ENCODE measurements at places on chromosomes 2 and 18.
A peak's percentile ranks its signal among the peaks of the same experiment; 100 is the strongest.

GRCh38 chr2:439077-439476 is 151.2 kb upstream of the ALKAL2 start:
- DNase-seq, result no peak

DNA sequence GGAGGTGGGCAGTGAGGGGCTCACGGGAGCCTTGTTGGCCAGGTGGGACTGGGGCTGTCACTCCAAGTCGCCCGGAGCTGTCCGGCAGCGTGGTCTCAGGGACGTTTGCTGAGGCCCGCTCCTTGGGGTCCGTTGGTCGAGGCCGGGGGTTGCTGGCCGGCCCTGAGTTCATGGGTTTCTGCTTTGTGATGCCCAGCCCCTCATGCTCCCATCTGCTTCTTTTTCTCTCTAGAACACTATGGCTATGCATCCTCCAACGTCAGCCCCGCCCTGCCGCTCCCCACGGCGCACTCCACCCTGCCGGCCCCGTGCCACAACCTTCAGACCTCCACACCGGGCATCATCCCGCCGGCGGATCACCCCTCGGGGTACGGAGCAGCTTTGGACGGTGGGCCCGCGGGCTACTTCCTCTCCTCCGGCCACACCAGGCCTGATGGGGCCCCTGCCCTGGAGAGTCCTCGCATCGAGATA is 14.5 kb downstream of the NFATC1 start:
- no peak for DNase-seq

GRCh38 chr18:29434650-29435049 is 1257.7 kb upstream of the CDH2 start:
- DNase-seq, result no peak

DNA sequence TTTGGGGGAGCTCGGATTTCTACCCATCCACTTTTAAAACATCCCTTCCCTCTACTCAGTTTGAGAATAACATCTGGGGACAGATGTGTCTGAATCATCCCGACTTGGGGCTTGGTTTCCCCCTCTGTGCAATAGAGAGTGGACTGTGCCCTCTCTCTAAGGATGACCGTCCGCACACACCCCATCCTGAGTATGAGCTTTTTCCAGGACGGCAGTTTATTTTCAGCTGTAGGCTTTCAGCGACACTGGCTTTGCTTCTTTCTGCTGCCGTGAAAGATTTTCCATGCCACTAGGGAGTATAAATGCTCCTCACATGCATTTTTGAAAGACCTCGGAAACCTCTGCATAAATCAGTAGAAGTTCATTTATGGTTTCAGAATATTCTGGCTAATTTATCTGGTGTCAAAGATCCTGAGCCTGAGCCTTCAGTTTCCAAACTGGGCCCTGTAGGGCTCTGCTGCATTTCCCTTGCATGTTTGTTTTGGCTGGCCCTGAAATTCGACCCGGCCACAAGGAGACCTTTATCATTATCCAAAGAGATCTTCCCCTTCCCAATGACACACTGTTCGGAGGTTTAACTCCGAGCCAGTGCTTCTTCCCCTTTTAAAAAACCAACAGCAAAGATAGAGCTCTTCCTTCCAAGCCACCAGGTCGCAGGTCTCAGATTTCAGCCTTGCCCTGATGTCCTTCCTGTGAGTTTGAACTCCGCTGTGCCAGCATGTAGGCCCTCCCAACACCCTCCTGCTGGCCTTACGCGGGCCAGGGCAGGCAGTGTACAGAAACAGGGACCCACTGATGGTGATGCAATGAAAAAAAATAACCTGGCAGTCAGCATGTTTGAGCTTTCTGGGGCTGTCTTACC is 53.3 kb downstream of the FECH start:
- DNase-seq, result no peak

DNA sequence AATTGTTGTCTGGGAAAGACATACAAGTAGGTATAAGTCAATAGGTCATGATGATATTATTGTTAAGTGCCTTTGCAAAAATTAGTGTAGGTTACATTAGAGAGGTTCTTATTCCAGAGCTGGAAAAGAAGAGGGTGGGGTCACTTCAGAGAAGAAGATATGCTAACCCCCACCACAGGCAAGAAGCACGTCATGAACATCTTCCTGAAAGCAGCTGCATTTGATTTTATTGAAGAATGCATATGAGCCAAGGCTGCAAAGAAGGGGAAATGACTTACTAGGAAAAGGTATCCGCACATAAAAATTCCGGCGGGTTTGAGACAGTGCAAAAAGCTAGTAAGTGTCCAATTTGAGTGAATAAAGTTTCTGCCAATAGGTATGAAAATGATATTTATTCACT is 195.3 kb upstream of the CDH2 start:
- DNase-seq, result no peak

- no peak for DNase-seq
Observed at GRCh38 chr18:5393779-5394178, 98.3 kb upstream of the ZBTB14 start.

DNA sequence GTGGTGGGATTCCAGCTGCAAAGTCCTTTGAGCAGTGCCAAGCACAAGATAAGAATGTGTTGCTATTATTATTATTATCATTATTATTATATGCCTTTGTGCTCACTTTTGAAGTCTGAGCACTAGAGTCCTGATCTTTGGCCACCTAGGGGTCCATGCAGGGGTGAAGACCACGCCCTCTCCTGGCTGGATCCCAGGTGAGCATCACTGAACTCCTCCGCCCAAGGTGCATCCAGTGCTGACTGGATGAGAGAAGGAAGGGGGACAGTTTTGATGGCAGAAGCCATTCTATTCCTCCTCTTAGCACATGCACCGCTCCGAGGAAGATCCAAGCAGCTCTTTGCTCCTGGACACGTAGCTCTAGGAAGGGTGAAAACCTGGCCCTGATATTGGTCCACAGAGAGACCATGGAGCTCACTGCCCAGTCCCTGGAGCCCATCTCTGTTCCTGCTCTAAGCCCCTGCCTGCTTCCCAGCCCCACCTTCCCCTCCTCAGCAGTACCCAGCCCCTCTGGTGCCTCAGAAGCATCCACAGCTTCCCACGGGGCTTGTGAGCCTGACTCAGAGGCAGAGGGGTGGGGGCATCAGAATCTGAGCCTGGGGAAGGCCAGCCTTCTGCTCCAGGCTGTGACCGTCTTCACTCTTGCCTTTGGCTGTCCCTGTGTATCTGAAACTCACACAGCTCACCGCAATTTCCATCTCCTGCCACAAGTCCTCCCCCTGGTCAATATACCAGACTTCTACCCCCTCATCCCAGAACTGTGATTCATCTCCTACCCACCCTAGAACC is 45.4 kb downstream of the MCFD2 start:
- no peak for DNase-seq

- no peak for DNase-seq
Observed at GRCh38 chr2:76870011-76870410, 652.2 kb downstream of the LRRTM4 start.

GRCh38 chr2:179410552-179411356 is 146.1 kb upstream of the SESTD1 start:
- peak; percentile 79 for DNase-seq

DNA sequence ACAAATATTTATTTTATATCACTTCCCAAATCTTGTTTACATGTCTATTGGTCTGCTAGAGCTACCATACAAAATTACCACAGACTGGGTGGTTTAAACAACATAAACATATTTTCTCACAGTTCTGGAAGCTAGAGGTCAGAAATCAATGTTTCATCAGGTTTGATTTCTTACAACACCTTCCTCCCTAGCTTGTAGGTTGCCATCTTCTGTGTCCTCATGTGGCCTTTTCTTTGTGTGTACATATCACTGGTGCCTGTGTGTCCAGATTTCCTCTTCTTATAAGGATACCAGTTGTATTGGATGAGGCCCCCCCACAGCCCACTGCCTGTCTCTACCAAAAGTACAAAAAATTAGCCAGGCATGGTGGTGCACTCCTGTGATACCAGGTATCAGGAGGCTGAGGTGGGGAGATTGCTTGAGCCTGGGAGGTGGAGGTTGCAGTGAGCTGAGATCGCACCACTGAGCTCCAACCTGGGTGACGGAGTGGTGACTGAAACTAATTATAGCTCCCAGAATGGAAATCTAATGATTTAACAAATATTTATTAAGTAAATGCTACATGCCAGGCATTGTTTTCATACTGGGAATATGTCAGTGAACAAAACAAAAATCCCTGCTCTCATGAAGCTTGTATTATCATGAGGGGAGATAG is 13.6 kb downstream of the EML4 start:
- no peak for DNase-seq

DNA sequence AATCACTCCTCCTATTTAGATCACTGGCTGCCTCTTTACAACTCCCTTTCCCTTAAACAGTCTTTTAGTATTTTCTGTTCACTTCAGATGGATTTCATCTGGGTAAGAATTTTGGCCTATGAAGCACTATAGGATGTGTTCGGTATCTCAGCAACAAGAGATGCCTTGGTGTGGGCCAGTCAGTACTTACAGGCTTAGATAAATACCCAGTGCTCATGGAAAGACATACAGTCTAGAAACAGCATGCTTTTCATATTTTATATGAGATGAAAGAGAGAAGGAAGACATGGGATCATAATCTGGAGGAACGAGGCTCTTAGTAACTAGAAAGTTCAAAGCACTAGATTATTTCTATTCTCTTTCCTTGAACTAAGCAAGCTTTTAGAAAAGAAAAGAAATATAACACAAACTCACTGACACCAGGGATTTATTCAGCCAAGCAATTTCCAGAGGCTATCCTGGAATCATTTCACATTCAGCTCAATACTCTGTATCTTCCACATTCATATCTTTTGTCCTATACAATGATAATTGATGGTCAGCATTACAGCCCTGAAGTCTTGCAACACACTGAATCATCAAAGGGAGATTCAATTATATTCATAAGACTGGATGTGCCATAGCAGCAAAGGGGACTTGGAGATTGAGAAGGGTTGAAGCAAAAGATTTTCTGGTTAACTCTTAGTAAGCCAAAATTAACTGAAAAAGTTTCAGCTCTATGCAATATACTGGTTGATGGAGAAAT is 408.8 kb upstream of the LYPD1 start:
- no peak for DNase-seq

DNA sequence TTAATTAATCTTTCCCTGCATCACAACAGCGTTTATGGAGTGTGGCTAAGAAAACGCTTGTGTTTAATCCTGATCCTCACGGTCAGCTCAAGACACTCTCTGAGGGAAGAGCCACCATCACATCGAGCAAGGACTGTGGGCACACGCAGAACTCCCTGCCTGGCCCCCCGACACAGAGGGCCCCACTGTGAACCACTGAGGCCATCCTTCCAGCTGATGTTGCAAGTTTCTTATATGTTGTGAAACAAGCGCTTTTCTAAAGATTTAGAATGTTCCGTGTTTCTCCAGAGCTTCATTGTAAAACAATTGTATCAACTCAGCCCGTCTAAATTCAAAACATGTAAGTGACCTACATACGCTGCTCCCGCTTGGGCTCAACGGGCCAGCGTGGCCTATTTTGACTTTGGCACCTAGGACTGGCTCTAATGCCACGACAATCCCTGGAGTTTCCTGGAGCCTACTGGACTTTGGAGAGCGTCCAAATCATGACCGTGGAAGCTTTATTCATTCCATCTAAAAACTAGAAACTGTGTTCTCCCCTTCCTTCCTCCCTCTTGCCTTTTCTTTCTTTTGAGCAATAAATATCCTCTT is 34.9 kb downstream of the SERPINE2 start:
- peak; percentile 46 for DNase-seq

DNA sequence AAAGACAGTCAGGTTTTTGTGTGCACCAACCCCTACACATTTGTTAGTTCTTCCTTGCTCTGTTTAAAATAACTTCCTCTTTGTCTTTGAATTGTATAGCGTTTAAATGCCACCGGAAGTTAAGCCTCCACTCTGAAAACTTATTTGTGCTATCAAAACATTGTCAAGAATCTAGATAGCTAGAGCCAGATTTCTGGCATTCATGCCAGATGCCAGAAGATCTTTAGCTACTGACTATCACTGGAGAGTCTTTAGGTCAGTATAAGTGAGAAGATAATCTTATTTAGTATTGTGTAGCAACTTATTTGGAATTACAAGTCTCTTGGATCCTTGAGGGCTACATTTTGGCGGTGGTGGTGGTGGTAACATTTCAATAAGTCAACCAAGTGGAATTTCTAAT is 63.4 kb upstream of the ADAM23 start:
- DNase-seq, result no peak

- DNase-seq, result no peak
Observed at GRCh38 chr2:191970867-191971266, 124.0 kb upstream of the CAVIN2 start.

GRCh38 chr2:171046048-171046560 is 114.6 kb downstream of the TLK1 start:
- peak; percentile 26 for DNase-seq

- no peak for DNase-seq
Observed at GRCh38 chr18:14949800-14950664, 202.1 kb downstream of the ANKRD30B start.

DNA sequence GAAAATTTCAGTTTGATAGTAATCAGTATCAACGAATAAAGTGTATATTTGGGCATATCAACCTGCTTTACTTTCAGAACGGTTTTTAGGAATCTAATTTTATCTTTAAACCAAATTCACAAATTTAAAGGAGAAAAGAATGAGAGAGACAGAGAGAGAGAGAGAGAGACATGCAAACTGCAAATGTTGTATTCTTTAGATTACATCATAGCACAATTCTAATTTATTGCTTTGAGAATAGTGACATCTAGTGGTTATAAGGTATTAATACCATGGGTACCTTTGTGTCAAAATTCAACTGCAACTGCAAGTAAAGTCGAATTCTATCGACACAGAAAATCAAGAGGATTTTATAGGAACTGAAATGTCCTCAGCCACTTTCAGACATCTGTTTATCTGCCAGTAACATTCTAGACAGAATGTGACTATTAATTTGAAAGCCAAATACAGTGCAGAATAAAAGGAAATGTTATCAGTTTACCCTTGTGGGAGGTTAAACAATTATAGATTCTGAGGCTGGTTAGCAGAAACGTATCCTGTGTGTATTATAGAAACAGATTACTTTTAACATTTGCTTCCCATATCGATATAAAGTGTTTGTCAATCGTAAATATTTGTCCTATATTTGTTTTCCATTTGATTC is 529.8 kb upstream of the VRK2 start:
- peak; percentile 80 for DNase-seq

DNA sequence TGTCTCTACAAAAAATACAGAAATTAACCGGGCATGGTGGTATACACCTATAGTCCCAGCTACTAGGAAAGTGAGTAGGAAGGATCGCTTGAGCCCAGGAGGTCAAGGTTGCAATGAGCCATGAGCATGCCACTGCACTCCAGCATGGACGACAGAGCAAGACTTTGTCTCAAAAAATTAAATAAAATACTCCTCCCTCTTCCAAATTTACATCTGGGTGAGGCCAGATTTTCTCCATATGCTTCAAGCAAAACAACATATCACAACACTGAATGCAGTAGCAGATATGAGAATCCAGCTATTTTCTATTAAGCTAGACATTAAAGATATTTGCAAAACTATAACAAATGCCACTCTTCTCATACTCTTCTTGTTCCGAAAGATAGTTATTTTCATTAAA is 20.9 kb downstream of the MEMO1 start:
- DNase-seq, result no peak

DNA sequence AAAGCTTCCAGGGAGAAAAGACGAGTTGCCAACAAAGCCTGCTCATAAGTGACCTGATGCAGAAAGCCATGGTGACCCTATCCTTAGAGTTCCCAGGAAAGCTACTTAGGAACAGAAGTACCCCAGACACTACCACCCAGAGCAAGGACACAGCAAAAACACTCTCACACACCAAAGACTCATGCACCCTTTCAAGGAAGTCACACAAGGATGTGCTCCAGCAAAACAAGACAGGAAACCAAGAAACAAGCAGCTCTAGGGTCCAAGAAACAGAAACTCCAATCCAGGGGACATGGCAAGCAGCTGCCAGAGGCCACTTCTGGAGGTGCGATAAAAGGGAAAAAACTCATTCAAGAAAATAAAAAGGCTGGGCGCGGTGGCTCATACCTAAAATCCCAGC is 5.7 kb downstream of the KIF1A start:
- no peak for DNase-seq
